ENCODE measurements at places on chromosomes 11 and 22.
A peak's percentile ranks its signal among the peaks of the same experiment; 100 is the strongest.

- DNase-seq: peak; percentile 23
Measured at GRCh38 chr22:17896586-17896985, 122.3 kb upstream of the BID start.

DNA sequence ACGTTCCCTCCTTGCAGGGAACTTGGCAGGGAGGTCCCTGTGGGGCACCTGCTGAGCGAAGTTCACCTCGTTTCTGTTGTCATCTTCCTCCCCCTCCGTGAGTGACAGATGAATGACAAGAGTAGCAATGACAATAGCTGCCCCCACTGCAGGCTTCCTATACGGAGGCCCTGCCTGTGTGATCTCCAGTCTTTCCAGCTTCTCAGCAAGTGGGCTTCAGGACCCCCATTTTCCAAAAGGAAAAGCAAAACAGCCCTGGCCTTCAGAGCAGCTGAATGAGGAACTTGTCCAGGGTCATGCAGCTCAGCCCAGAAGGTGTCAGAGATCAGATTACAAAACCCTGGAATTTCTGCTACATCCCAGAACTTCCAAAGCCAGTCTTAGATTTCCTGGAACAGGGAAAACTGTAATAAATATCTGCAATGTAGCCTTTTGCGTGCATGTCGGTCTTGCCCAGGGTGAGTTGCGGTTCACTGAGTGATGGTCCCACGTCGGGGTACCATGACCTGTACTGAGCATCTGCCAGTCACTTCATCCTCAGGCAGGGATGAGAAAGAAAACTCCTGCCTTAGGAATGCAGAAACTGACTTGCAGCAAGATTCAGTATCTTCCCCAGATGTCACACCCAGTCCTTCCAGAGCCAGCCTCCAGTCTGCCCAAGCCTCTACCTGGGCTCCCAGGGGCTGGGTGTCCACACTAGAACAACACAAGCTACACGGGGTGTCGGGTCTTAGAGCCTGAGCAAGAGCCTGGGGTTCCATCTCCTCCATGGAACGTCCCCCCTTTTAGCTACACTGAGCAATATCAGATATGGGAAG is 1457.0 kb downstream of the BRD1 start:
- no peak for DNase-seq

GRCh38 chr11:65446446-65447277 is 24.1 kb downstream of the NEAT1 start:
- DNase-seq: no peak

DNA sequence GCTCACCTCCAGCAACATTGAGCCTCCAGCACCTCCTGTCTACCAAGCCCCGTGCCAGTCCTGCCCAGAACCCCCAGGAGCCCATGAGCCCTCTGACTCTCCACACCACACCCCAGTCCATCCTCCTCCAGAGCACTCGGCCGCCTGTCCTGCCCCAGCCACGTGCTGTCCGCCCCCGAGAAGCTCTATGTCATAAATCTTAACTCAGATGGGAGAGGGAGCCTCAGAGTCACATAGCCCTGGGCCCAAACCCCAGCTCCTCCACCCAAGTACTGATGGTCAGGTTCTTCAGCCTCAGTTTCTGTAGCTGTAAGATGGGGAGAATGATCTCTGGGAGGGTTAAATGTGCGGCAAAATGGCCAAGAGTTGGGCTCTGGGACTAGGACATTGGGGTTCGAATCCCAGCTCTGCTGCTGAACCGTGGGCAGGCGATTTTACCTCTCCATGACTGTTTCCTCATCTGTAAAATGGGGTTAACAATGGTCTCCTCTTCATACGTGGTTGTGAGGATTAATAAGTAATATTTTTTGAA is 27.8 kb downstream of the CYTH4 start:
- DNase-seq: no peak

DNA sequence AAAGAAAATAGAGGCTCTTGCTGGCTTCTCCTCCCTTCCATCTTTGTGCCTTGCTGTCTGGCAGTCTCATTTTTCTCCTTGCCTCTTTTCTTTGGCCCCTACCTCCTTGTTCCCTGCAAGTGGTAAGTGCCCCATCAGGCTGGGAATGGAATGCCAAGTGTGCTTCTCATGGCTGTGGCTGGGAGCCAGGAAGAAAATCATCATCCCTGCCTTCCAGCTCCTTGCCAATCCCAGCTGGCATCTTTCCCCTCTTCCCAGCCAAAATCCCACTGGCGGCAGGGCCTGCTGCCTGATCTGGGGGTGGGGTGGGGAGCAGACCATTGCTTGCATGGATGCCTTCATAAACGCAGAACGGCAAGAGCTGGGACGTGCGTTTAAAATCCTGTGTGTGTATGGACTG is 27.0 kb upstream of the SLC25A18 start:
- peak; percentile 16 for DNase-seq

- DNase-seq: no peak
Measured at GRCh38 chr11:44466531-44467205, 98.8 kb upstream of the CD82 start.

DNA sequence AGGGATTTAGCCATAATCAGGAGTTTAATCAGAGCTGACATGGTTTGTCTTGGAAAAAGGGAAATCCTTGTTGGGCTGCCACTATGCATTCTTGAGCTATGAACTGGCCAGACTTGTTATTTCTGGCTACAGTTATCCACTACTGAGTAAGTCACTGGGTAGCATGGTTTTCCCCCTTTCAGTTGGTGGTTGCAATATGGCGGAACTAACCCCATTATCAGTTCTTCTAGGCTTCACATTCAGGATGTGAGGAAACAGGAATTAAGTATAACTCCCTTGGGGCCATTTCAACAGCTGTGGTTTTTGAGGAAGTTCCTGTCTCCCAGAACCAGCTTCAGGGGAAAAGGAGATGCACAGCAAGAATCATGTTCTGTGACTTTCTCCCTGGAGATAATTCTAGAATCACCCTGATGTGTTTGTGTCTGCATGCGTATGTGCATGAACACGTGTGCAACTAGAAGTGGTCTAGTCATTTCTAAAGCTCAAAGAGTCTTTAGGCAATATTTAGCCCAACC is 103.0 kb upstream of the CD44 start:
- DNase-seq: peak; percentile 98

DNA sequence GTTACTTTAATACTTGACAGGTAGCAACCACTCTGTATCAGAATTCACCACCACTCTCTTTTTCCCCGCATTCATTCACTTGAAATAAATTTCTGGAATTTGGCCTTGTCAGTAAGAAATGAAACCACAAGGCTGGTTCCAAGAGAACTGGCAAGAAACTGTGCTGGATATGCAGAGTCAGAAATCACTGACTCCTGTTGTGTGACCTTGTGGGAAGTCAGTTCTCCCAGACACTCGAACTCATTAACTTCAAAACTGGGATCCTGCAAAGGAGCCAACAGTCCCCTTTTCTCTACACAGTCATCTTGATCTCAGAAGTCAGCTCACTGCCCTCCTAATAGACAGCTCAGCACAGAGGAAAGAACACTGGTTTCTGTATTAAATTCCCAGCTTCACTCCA is 142.7 kb downstream of the LRRC4C start:
- peak; percentile 59 for DNase-seq
